AG10803 (cell line): ENCODE measurements at places on chromosomes 1 and 21.
A peak's percentile ranks its signal among the peaks of the same experiment; 100 is the strongest.

GRCh38 chr1:227855687-227856086, 40.2 kb downstream of the PRSS38 start:
- no peak for DNase-seq

DNA sequence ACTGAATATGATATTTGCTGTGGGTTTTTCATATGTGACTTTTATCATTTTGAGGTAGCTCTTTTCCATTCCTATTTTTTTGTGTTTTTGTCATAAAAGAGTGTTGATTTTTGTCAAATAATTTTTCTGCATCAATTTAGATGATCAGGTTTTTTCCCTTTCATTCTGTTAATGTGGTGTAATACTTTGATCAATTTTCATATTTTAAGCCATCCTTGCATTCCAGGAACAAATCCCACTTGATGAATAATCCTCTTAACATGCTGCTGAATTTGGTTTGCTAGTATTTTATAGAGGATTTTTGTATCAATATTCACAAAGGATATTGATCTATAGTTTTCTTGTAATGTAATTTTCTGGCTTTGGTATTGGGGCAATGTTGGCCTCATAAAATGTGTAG, 25.5 kb upstream of the C1orf53 start:
- no peak for DNase-seq

GRCh38 chr1:10459184-10459583, 9.4 kb downstream of the CORT start:
- DNase-seq: peak; percentile 80

DNA sequence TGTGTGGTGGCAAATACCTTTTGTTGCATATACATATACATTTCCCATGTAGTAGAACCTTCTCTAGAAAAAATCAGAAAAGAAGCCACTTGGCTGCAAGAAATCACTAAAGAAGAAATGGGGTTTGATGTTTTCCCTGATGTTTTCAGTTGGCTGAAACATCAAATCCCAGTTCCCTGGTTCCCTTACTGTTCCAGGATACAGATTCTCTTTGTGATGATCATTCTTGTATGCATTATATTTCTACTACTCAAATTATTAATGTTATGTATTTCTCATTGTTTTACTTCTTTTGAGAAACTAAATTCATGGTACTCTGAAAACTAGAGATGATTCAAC, 7.6 kb downstream of the RNU1-2 start:
- DNase-seq: no peak

DNA sequence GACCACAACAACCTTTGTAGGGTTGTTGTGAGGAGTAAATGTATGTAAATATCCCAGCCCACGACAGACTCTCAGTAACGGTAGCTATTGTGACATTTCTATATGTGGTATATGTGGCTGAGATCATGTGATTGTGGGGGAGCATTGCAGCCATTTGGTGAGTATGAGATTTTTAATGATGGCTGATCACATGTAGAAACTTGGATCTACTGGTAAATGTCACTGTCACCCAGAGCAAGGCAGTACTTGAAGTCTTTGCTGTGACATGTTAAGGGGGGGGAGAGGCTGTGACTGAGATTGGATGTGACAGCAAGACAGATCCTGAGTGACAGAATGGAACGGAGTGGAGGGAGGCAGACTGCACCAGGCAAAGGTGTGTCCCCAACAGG, 23.9 kb upstream of the MEF2D start:
- no peak for DNase-seq

- no peak for DNase-seq
Observed at GRCh38 chr1:227273557-227273956, 44.7 kb downstream of the CDC42BPA start.

DNA sequence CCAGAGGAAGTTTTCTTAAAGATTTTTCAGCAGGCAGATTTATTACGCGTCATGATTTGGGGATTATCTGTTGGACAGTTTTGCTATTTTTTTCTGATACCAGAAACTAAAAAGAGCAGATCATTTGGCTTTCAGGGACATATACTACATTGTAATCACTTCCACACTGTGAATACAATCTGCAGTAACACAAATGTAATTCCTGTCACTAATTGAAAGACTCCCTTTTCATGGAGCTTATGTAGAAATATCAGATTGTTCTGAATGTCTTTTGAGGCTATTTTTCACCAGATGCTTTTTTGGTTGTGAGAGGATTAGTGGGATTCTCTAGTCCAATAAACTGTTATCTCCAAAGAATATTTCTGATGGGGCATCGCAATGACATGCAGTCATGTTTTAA, 464.2 kb downstream of the DISC1 start:
- no peak for DNase-seq

GRCh38 chr1:111989531-111990025, at the start of gene KCND3:
TSS of gene KCND3 (minus strand) at chr1:111989668.
- DNase-seq: peak; percentile 38

DNA sequence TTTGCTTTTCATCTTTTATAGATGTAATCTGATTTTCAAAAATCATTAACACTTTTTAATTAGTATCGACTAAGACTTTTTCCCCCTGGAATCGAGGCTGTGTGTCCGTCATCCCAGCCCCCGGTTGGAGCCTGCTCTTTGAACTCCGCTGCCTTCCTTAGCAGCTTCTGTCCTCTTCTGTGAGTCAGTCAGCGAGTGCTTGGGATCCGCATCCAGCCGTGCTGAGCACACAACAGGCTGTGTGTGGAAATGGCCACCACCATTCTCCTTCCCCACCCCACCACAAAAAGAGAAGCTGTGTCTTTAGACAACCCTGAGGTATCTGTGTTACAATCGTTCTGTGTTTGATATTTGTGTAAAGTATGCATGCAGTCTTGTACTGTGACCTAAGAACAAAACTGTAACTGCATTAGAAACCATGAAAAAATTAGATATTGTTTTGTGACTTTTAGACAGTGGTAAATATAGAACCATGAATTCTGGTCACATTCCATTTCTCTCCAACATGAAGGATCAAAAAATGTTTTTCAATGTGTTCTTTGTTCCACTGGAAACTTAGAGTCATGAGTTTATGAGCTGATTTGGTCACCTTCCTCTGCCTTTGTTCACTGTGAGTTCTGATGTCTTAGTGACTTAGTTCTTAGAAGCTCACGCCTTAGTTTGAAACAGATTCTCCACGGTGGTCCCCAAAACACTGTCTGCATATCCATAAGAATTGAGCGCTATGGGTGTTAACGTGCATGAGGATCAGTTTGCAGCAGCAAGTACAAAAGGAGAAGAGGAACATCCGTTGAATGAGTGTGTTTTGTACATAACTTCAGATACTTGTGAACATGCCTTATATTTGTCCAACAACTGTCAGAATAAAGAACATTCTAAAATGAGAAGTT, 64.7 kb downstream of the VPS26C start:
- no peak for DNase-seq
